ENCODE measurements at places on chromosomes 4 and X.
A peak's percentile ranks its signal among the peaks of the same experiment; 100 is the strongest.

DNA sequence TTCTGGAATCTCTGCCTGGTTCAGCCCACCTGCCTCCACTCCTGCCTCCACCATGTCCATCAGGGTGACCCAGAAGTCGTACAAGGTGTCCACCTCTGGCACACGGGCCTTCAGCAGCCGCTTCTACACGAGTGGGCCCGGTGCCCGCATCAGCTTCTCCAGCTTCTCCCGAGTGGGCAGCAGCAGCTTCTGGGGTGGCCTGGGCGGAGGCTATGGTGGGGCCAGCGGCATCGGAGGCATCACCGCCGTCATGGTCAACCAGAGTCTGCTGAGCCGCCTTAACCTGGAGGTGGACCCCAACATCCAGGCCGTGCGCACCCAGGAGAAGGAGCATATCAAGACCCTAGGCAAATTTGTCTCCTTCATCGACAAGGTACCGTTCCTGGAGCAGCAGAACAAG, 28.4 kb upstream of the GABRA3 start:
- no peak for DNase-seq

DNA sequence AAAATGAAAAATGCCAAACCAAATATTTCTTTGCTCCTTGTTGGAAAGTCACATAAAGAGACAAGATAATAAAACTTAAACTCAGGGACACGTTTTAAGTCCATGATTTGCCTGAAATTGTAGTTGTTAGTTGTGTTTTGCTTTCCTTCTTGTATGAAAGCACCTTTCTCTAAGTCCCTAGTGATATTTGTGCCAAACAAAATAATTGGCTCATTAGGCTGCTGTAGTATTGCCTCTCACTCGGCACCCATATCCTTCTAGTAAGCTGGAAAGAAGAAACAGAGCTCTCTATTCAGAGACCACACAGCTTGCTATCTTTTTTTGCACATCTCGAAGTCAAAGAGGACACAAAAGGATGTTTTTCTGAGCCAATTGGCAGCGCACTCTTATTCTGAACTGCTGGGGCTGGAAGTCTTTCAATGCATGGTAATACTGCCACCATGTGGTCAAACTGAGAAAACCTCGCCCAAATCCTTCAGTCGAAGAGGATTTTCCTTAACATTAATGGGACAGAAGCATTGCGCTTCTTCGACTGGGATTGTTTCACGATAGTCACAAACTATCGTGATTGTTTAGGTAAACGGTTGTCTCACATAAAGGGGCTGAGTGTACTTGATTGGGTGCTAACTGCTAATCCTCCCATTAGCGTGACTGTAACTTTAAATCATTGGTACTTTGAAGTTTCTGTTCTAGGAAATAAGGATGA, 571.9 kb upstream of the LCORL start:
- peak; percentile 81 for DNase-seq

- DNase-seq: peak; percentile 32
These were observed 30.0 kb upstream of the HUWE1 start for GRCh38 chrX:53716328-53717088.

GRCh38 chr4:31007858-31008257, 287.7 kb downstream of the PCDH7 start:
- no peak for DNase-seq

DNA sequence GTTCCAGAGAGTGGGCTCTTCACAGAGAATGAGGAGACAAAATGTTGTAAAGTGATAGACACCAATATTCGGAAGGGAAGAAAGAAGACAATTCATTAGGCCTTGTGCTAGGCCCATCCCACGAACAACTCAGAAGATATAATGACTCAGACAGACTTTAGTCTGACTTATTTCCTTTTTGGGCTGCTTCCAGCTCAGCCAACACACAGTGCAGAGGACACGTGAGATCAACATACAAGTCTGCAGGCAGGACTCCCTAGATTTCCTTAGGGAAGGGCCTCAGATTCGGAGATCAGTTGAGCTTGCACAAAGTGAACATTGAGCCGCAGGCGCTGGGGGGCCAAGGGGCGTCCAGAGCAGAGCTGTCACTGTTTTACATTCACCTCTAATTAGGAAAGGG, 290.7 kb upstream of the TENM3 start:
- peak; percentile 89 for DNase-seq

DNA sequence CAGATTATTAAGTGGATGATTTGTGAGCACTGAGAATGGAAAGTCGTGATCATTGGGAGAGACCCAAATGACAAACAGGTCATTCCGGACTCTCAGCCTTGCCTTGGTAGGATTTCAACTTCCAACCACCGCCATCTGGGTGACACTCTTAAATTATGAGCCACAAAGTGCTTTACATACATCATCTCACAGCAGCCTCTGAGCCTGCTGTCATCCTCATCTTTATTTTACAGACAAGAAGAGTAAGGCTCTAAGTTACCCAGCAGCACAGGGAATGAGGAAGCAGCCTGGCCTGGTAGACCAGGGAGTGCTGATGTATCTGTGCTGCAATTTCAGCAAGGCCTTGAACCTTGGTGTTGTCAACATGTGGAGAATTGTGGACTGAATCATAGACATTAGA, 105.8 kb upstream of the TRIM2 start:
- no peak for DNase-seq

DNA sequence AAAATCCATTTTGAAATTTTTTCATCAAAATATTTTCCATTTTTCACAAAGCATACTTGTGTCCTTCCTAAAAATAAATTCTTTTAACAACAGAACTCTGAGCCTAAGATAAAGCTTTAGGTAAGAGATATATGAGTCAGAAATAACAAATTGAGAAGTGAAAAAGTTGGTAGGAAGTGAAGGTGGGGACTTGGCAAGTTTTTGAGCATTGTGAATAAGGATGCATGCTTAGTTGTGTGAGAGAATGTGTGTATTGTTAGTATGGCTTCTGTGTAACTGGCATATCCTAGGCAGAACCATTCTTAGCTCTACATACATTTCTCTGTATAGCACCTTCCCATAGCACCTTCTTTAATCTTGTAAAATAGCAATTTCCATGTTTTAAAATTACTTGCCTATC, 6.8 kb downstream of the ASB5 start:
- no peak for DNase-seq

- DNase-seq: no peak
These were observed 230.6 kb downstream of the PCDH7 start for GRCh38 chr4:30950737-30951136.

GRCh38 chrX:120287513-120288112, 23.6 kb downstream of the TMEM255A start:
- DNase-seq: no peak

DNA sequence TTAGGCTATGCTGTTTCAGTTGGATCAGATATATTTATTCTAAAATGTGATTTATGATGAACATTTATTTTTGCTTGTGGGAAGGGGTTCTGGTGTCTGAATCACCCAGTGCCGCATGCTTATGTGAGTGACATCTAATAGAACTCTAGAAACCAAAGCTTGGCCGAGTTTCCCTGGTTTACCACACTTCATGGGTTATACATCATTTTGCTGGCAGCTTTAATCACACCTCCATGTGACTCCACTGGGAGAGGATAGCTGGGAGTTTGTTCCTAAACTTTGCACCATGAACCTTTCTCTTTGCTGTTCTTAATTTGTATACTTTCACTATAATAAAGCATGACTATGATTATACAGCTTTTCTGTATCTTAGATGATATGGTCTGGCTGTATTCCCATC, 382.9 kb downstream of the INPP4B start:
- DNase-seq: no peak

GRCh38 chr4:105990933-105991332, 95.7 kb downstream of the NPNT start:
- peak; percentile 10 for DNase-seq

DNA sequence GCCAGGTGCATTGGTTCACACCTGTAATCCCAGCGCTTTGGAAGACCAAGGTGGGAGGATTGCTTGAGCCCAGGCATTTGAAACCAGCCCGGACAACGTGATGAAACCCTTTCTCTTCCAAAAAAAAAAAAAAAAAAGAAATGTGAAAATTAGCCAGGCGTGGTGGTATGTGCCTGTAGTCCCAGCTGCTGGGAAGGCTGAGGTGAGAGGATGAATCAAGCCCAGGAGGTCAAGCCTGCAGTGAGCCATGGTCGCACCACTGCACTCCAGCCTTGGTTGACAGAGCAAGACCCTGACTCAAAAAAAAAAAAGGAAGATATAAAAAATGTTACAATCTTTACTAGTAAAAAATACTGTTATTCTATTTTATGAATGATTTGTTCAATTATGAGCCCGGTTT, 5.9 kb downstream of the FAM199X start:
- DNase-seq: peak; percentile 14

GRCh38 chrX:118630848-118631247, 96.6 kb upstream of the IL13RA1 start:
- no peak for DNase-seq

DNA sequence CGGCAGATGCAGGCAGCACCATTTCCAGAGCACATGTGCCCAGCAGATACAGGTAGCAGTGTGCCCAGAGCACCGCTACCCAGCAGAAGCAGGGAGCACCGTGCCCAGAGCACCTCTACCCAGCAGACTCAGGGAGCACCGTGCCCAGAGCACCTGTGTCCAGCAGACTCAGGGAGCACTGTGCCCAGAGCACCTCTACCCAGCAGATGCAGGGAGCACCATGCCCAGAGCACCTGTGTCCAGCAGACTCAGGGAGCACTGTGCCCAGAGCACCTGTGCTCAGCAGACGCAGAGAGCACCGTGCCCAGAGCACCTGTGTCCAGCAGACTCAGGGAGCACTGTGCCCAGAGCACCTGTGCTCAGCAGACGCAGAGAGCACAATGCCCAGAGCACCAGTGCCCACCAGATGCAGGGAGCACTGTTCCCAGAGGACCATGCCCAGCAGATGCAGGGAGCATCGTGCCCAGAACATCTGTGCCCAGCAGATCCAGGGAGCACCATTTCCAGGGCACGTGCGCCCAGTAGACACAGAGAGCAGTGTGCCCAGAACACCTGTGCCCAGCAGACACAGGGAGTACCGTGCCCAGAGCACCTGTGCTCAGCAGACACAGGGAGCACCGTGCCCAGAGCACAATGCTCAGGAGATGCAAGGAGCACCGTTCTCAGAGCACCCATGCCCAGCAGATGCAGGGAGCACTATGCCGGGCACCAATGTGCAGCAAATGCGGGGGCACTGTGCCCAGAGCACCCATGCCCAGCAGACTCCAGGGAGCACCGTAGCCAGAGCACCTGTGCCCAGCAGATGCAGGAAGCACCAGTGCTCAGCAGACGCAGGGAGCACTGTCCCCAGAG, 236.4 kb downstream of the DHRSX start:
- DNase-seq: no peak

DNA sequence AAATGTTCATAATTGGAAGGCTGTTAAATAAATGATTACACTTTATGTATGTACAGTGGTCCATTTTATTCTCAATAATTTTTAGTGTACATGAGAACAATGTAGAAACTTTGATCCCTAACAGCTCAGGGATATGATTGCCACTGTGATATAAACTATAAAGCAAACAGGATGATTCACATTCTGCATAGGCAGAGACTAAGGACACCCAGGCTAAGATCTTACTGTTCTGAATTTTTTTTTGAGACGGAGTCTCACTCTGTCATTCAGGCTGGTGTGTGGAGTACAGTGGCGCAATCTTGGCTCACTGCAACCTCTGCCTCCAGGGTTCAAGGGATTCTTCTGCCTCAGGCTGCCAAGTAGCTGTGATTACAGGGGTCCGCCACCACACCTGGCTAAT, 186.6 kb downstream of the PDGFC start:
- no peak for DNase-seq

- no peak for DNase-seq
These were observed 148.8 kb downstream of the NWD2 start for GRCh38 chr4:37393321-37393720.

- no peak for DNase-seq
These were observed 99.6 kb downstream of the SMIM20 start for GRCh38 chr4:26013629-26014028.

DNA sequence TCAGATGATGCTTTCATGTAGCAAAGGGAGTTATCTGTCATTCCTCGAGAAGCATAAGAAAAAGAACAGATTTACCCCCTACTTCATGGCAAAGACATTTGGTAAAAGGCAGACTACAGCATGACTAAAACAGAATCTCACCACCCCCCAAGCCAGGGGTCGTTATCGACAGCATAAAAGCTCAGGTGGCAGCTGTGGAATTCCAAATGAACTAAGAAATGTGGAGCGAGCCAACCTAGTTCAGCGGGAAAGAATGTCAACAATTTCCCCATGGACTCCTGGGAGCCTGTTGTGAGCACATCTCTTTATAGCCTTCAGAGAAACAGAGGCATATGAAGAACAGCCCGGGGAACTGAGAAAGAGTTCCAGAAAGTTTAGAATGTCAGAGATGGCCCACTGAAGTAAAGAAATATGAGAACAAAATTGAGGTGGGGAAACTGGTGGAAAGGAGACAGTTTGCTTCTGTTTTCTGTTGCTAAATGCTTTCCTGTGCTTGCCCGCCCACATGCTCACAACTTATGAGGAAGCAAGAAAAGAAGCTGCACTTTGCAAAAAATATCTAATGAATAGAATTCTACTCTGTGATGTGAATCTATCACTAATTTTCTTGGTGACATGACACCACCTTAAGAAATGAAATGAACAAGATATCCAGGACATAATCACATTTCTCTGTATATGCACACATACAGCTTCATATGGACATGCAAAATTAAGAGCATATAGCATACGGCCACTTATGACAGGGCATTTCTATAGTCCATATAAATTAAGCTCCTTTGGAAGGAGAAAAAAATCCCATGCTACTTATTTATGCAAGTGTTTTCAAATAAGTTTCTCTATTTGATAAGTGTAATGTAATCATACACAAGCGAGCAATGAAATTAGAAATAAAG, 135.3 kb upstream of the MID1 start:
- peak; percentile 14 for DNase-seq

DNA sequence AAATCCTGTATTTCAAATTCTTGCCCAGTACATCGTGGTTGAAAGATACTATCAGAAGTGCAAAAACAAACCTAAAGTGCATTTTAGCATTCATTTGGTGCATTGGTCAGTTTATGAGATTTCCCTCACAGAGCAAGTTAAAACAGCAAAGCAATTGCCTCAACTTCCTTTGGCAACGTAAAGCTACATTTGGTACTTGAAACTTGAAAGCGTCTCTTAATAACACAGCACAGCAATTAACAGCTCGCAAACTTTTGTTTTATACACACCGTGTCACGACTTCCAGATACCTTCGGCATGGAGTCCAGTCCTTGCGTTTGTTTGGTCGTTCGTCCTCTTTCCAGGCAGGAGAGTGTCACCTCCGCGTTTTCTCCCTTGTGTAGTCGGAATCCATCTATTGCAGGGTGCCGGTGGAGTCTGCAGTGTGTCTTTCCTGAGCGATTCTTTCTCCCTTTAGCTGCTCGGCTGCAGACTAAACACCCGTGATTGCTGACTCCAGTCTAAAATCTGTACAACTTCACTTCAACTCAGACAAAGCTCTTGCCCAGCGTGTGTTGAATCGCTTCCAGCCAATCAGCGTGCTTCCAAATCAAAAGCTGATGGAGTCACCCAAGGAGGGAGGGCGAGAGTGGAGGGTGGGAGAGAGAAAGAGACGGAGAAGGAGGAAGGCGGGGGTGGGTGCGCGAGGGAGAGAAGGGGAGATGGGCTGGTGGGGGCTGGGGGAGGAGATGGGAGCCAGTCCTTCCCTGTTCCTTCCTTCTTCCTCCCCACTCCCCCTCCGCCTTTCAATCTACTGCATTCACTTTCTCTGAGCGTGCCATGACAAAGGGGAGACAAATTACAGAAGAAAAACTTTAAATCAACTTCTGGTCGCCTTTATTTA, at the start of gene PCDH18:
Gene PCDH18, minus strand, starts transcription at position 509 of the 883 bp plus-strand sequence. Its CDS starts 406 bp downstream, at position 103.
- DNase-seq: peak; percentile 99
